ENCODE measurements at places on chromosomes 11 and 22. TPM values are rescaled to one million over a fixed set of nuclear protein-coding genes. Genes with fewer than 3 reads are reported as not detected.

DNA sequence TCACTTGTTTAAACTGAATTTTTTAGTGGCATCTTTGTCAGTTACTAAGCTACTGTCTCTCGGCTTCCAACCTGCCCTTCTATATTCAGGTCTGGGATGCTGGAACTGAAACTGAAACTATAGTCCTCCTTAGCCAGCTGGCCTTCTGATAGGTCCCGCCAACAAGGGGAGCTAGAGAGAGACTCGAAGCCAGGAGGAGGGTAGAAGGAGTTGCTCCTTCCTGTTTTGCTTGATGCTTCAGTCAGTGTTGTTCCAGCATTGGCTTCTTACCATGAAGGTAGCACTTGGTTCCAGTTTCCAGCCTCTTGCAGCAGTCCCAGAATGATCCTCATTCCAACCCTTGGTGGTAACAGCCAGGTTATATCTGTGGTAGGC, 32.9 kb upstream of the HORMAD2 start:
- DNase-seq: peak; percentile 4
- H3K4me1 ChIP-seq: peaks cover 10% of the 10 kb centered on the region
- H3K4me3 ChIP-seq: peak overlapping the region; percentile 55
- H3K27me3 ChIP-seq: peaks cover 5% of the 10 kb centered on the region
- no peaks in the 10 kb centered on the region for H3K36me3 ChIP-seq
- H3K27ac ChIP-seq: peak overlapping the region; percentile 31

GRCh38 chr11:93542811-93543229, 371 bp downstream of the SMCO4 start:
- H3K4me3 ChIP-seq: peak overlapping the region; percentile 95
- peaks cover 13% of the 10 kb centered on the region for H3K27me3 ChIP-seq
- H3K27ac ChIP-seq: peak overlapping the region; percentile 91
- peak; percentile 7 for DNase-seq
- peaks cover 16% of the 10 kb centered on the region for H3K4me1 ChIP-seq

Gene TUBA8
- 3.9 TPM for total RNA-seq

DNA sequence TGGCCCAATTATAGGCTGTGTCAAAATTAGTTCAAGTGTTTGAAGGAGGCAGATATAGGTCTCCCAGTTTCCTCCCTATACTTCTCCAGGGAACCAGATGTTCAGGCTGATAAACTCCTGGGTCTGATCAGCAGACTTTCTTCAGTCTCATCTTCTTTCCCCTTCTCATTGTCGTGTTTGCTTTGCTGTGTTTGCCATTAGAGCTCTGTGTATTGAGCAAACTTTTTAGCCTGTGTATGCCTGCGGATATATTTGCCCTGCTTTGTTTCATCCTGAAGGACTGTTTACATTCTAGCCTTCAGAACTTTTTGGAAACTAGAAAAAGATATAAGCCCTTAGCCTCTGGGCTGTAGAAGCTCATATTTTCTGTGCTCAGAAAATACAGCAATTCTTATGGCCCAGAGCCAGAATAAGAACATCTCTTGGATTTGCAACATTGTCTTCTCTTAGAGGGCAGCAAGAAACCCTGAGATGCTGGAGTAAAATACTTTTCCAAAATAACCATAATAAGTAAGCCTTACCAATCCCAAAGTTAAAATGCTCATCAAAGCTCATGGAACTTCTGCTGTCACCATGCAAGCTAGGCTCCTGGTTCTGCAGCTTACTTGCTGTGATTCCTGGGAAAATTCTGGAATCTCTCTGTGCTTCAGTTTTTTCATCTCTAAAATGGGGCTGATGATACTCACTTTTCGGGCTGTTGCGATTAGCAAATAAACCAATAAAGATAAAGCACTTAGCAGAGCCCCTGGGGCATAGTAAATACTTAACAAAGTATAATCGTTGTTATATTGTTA, 34.1 kb upstream of the ME3 start:
- no peaks in the 10 kb centered on the region for H3K4me1 ChIP-seq
- H3K36me3 ChIP-seq: no peaks in the 10 kb centered on the region
- no peak overlapping the region for H3K27ac ChIP-seq
- no peak overlapping the region for H3K4me3 ChIP-seq

GRCh38 chr22:47129902-47130635, 367.6 kb downstream of the TBC1D22A start:
- no peaks in the 10 kb centered on the region for H3K36me3 ChIP-seq
- no peak overlapping the region for H3K27ac ChIP-seq
- no peaks in the 10 kb centered on the region for H3K27me3 ChIP-seq

DNA sequence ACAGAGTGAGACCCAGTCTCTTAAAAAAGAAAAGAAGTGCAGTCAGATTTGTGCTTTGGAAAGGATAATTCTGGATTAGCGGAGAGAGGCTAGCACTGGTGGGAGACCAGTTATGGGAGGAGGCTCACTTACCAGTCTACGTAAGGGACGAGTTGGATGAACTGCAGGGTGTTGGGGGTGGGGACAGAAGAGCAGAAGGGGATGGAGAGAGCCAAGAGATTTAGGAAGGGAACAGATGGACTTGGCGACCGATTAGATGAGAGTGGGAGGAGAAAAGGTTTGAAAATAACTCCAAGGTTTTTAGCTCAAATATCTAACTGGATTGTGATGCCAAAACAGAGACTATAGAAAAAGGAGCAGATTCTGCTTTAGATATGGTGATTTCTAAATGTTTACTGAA, 81.4 kb downstream of the SFI1 start:
- peaks cover 5% of the 10 kb centered on the region for H3K4me1 ChIP-seq
- no peak for DNase-seq
- no peaks in the 10 kb centered on the region for H3K27me3 ChIP-seq
- H3K4me3 ChIP-seq: no peak overlapping the region
- H3K36me3 ChIP-seq: peaks cover 96% of the 10 kb centered on the region

GRCh38 chr11:34366522-34366921, 8.7 kb upstream of the ABTB2 start:
- H3K4me3 ChIP-seq: no peak overlapping the region
- H3K27me3 ChIP-seq: no peaks in the 10 kb centered on the region
- H3K36me3 ChIP-seq: no peaks in the 10 kb centered on the region
- no peak overlapping the region for H3K27ac ChIP-seq
- no peak for DNase-seq
- peaks cover 14% of the 10 kb centered on the region for H3K4me1 ChIP-seq

DNA sequence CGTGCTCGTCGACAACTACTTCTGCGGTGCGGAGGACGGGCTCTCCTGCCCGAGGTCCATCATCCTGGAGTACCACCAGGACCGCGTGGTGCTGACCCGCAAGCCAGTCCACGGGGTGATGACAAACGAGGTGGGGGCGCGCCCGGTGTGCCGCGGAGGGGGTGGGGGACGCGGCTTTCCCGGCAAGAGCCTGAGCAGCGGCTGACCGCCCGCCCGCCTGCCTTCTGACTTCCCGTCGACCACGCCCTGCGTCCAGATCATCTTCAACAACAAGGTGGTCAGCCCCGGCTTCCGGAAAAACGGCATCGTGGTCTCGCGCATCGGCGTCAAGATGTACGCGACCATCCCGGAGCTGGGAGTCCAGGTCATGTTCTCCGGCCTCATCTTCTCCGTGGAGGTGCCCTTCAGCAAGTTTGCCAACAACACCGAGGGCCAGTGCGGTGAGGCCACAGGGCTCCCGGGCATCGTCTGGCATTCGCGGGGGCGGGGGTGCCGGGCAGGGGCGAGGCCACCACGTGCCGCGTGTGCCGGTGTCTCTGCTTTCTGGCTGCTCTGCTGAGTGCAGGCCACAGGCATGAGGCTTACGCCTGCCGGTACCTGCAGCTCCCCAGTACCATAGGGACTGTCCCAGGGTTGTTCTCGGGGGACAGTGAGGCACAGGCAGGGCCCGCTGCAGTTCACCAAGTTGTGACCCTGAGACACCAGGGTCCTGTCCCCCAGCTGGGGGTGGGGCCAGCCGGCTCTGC, 28.5 kb upstream of the MUC5B start:
- no peak overlapping the region for H3K4me3 ChIP-seq
- H3K27me3 ChIP-seq: peaks cover 8% of the 10 kb centered on the region
- no peak for DNase-seq
- no peak overlapping the region for H3K27ac ChIP-seq

DNA sequence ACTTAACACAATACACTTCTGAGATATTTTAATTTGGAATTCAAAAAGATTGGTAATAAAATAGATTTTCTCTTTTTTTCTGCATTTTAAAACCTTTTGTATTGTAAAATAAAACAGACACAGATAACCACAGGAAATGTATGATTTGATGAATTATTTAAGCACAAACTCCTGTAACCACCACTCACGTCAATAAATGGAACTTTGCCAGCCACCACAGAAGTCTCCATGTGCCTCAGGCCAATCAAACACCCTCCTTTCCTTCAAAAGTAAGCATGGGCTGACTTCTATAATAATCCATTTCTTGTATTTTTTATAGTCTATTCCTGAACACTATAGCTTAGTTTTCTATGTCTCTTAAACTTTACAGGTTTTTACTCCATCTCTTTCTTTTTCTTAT, 721.7 kb downstream of the DLG2 start:
- no peak overlapping the region for H3K27ac ChIP-seq
- no peak for DNase-seq
- H3K27me3 ChIP-seq: no peaks in the 10 kb centered on the region
- no peak overlapping the region for H3K4me3 ChIP-seq
- H3K36me3 ChIP-seq: no peaks in the 10 kb centered on the region
- no peaks in the 10 kb centered on the region for H3K4me1 ChIP-seq

Gene TUB
- total RNA-seq: not detected

DNA sequence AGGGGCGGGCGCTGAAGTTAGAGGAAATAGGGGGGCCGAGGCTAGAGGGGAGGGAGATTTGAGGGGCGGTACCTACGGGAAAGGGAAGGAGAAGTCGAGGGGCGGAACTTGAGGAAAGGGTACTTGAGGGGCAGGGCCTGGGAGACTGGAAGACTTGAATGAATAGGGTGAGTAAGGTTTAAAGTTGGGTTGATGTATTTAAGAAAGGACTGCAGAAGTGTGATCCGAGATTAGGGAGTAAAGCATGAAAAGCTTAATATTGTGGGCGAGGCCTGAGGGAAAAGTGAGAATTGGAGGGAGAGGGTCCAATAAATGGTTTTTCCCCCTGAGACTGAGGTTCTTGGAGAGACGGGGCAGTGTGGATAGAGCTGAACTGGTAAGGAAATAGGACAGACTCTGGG, 723 bp downstream of the HSCB start:
- H3K36me3 ChIP-seq: peaks cover 36% of the 10 kb centered on the region
- H3K27ac ChIP-seq: peak overlapping the region; percentile 90
- H3K4me1 ChIP-seq: peaks cover 22% of the 10 kb centered on the region
- DNase-seq: no peak
- no peaks in the 10 kb centered on the region for H3K27me3 ChIP-seq
- peak overlapping the region; percentile 92 for H3K4me3 ChIP-seq

- no peaks in the 10 kb centered on the region for H3K27me3 ChIP-seq
- no peaks in the 10 kb centered on the region for H3K36me3 ChIP-seq
- no peak overlapping the region for H3K4me3 ChIP-seq
Observed at GRCh38 chr11:92739491-92739890, 230.0 kb upstream of the MTNR1B start.

DNA sequence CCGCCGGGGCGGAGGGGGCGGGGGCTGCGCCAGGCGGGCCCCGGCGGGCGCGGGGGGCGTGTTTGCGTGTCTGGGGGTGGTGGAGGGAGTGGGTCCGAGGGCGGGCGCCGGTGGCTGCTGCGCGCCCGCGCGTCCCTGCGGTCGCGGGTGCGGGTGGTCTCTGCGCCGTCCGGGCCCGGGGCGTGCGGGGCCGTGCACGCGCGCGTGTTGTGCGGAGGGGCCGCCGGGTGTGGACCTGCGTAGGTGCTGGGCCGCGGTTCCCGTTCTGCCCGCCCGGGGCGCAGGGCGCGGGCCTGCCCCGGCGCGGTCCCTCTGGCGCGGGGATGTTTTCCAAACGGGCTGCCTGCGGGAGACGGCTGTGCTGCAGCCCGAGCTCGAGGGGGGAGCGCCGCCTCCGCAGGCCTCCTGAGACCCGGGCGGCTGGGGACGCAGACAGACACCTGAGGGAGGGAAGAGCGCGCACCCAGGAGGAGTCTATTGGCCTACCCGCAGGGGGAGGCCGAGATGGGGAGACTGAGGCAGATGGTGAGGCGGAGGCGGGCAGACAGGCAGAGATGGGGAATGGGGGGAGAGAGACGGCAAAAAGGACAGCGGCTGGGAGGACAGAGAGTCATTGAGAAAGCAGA, 442 bp downstream of the PELI3 start:
- no peak for DNase-seq
- H3K36me3 ChIP-seq: no peaks in the 10 kb centered on the region
- H3K27me3 ChIP-seq: no peaks in the 10 kb centered on the region
- H3K4me1 ChIP-seq: peaks cover 8% of the 10 kb centered on the region
- H3K27ac ChIP-seq: peak overlapping the region; percentile 91

DNA sequence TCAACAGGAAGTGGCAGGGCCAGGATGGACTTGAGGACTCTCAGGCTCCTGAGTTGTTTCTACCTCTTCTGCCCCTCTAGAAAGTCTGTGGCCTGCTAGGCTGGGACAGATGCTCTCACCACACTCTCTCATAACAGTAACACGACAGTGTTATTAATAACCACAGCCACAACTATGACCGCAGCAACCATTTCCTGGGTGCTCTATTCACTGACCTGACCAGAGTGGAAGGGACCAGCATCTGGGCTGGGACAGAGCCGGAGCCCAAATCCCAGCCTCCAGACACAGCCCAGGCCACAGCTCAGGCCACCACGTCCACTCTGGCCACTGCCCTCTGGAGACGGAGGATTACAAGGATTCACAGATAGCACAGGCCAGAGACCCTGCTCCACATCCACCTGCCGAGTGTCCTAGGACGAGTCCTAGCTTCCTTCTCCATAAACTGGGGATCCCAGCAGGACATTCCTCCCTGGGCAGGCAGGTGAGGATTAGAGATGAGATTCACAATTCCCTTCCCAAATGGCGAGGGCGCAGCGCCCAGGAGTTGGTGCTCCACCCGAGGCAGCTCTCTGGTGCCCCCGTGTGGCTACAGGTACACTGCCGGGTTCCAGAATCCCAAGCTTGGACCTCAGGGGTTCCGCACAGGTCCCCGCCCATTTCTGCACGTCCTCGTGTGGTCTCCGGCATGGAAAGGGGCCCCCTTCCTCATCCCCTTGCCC, 7.1 kb downstream of the PNPLA5 start:
- no peak for DNase-seq
- no peaks in the 10 kb centered on the region for H3K36me3 ChIP-seq
- peaks cover 5% of the 10 kb centered on the region for H3K4me1 ChIP-seq
- no peak overlapping the region for H3K27ac ChIP-seq

DNA sequence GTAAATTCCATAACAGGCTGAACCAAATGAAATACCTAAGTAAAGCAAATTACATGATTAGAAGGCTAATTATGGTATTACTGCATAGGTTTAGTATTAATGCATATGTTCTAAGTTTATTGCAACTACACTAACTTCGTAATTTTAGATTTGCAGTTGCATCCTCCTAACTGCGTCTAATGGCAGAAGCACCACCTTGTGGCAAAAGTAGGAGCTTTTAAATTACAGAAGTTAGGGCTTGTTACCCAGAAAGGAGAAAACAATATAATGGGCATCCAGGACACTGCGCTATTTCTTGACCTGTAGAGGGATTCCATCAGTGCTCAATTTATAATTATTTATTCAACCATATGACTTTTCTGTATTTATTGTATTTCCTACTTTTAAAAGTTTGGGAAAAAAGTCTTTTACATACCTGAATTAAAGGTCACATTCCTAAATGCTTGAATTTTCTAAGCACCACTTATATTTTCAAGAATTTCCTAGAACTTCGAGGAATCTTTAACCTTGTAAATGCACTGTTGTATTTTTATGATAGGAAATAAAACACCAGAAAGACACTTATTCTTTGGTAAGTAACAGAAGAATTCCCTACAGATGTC, 16.3 kb upstream of the GPR83 start:
- H3K4me3 ChIP-seq: no peak overlapping the region
- H3K4me1 ChIP-seq: no peaks in the 10 kb centered on the region
- no peak overlapping the region for H3K27ac ChIP-seq
- no peaks in the 10 kb centered on the region for H3K27me3 ChIP-seq
- peaks cover 14% of the 10 kb centered on the region for H3K36me3 ChIP-seq

Gene SLC37A2
- 2.4 TPM for total RNA-seq

Measured in naive thymus-derived CD8-positive, alpha-beta T cell (primary cell).